ENCODE measurements at places on chromosomes 12 and 14.

DNA sequence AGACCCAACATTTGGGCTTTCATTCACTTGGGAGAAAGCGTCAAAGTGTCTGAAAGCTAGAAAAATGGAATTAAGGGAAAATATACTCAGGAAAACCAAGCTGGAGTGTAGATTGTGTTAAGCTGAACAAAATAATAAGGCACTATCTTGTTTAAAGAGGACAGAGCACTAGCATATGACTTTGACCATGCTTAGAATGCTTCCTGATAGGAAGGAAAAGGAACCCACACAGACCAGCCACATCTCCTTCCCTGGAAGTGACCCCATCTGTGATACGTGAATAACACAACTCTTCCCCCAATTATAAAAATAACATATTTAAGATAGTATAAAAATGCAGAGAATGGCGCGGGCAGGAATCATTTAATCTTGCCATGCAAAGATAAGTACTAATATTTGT, 94.7 kb upstream of the BCL2L14 start:
- DNase-seq, result no peak

DNA sequence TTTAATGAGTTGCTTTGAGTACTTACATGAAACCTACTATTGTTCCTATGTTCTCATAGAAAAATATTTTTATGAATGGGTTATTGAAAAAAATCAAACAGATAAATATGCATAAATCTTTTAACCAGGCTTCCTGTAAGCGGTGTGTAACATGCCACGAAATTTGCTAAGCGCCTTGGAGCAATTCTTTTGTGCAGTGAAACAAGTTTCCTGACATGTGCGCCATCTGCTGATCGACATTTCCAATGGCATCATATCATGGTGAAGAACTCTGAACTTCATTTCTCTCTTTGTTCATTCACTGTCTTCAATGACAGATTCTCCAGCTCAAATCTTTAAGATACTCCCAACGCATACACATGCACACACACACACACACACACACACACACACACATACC, 145.6 kb upstream of the NAV3 start:
- DNase-seq, result no peak

DNA sequence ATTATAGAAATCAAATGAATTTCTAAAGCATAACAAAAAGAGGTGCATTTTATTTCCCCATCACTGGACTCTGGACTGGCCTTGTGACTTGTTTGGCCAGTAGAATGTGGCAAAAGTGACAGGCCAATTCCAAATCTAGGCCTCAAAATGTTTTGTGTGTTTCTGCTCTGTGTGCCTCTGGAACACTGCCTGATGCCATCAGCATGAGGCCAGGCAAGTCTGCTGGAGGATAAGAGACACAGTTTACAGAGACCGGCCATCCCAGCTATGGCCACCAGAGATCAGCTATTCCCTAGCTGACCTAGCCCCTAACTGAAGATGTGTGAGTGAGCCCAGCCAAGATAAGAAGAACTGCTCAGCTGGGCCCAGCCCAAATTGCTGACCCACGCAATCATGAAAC, 32.9 kb downstream of the ASCL1 start:
- no peak for DNase-seq

- no peak for DNase-seq
These were observed 15.3 kb downstream of the TNFRSF1A start for GRCh38 chr12:6326316-6327228.

- no peak for DNase-seq
These were observed 105.3 kb downstream of the KCNH5 start for GRCh38 chr14:62939970-62940369.

DNA sequence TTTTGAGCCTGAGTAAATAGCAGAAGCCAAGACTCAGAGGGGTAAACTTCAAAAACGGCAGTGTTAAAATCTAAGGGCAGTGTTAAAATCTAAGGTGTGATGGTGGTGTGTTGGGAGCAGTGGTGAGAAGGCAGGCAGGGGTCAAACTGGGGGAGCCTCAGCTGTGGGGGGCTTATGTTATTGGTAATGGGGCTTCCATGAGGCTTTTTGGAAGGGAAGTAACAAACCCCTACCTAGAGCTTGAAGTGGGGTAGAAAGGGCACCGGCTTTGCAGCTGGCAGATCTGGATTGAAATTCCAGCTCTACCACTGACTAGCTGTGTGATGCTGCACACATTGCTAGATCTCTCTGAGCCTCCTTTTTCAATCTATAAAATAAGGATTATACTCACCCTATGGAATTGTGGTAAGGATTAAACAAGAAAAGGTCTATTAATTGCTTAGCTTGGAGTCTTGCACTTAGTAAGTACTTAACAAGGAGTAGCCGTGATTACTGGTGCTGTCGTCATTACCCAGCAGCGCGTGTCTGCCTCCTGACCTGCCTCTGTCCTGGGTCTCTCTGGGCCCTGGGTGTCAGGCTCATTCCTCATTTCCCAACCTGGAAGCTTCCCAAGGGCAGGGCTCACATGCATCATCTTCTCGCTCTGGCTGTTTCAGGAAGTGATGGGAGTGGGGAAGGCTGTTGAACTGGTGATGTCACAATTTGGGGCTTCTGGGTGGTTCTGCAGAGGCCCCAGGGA, 18.5 kb upstream of the KRT80 start:
- DNase-seq, result no peak

DNA sequence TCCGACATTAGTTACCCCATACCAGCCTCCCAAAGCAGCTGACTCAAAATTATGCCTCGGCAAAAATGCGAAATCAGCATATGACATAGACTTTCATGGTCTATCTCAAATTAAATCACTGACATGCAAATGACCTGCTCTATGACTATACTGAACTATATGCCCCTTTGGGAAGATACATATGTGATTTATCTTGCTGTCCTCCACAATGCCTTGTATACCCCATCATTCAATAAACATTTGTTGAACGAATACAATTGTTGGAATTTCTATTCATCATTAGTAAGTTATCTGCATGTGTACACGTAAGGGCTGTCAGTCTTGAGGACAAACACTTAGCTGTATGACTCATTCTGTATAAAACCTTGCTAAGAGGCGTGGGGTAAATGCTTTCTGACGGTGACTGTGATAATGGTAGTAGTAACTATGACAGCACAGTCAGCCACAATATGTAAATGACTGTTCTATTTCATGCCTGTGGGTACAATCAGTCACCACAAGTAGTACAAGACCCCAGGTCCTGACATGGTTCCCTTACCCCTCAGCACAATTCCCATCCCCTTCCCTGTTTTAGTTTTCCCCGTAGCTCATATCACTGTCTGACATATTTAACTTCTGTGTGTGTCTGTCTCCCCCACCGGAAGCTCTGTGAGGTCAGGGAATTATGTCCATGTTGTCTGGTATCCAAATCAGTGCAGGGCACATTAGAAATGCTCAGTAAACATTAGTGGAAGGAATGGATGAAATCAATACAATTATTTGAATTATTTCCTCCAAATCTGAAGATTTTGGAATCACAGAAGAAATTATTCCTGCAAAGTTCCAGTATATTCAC, 42.8 kb downstream of the STXBP6 start:
- DNase-seq, result no peak

- DNase-seq, result no peak
These were observed 1.6 kb upstream of the ASB2 start for GRCh38 chr14:93977790-93978581.

DNA sequence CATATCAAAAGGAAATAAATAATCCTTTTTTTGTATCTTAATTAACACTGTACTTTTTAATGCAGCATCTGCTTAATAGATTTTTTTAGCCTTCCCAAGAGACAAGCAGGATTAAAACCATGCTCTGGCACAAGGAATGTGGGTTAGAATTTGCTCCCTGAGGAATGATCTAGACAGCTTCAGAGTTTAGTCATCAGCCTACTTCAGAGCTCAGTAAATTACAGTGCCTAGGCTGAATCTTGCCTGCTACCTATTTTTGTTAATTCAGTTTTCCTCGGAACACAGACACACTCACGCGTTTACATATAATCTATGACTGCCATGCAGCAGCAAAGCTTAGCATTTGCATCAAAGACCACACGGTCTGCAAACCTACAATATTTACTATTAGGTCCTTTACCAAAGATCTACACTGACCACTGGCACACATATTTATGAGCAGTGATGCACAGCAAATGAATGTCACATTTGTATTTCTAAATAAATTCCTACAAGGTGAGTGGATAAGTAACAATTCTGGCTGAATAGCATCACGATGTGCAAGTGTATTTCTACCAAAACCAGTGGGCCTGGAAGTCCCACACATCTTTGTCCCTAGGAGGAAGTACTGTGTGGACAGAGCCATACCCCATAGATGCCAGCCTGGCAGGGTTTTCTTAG, 309.8 kb upstream of the TMEM132C start:
- no peak for DNase-seq

DNA sequence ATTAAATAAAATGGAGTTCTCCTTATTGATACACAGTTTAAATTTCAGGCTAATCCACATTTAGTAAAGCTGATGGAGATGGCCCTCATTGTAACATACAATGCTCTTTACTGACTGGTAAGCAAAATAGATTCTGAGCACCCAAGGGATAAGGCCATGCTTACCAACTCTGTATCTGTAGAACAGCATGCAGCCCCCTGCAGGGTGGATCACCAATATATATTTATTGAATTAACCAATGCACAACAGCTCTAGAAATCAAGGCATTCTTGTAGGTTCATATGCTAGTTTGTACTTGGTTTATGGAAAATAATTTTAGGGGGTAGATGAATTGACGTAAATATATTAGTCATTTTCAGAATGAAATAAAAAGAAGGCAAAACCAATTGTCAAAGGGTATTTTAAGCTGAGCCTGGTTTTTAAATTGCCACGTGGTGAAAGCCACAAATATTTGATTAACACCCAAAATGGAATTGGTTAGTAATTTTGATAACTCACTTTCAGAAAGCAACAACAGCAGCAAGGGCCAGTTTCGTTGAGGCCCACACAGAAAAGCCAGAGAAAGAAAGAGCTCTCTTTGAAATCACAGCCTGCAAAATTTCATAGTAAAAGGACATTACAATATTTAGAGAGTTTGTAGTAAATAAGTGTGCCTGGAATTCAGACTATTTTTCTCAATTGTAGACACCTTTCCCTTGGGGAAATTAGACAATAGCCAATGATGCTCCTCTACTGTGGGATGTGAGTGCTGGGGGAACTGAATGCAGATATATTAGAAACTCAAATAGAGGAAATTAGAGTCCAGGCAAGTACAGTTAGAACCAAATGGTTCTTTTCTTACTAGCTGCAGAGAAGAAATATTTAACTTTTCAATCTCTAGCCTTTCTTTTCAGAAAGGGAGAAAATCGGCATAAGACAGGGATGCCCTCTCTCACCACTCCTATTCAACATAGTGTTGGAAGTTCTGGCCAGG, 216.2 kb upstream of the ABCD2 start:
- no peak for DNase-seq

DNA sequence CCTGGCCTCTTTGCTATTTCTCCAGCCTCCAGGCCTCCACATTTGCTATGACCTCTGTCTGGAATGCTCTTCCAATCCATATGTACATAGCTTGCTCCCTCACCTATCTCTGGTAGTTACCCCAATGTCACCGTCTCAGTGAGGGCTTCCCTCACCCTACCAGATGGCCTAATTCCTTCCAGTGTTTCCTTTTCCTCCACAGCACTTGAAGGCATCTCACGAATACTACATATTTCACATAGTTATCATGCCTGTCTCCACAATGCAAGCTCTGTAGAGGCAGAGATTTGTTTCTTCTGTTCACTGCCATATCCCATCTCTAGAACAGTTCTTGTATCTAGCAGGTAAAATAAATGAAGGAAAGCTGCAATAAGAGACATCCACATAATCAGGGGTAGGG, 21.3 kb upstream of the HSP90B1 start:
- no peak for DNase-seq

- DNase-seq, result no peak
These were observed 59.5 kb downstream of the IFNG-AS1 start for GRCh38 chr12:68048648-68049297.

- DNase-seq, result no peak
These were observed 391.4 kb downstream of the C12orf75 start for GRCh38 chr12:105721891-105722290.

DNA sequence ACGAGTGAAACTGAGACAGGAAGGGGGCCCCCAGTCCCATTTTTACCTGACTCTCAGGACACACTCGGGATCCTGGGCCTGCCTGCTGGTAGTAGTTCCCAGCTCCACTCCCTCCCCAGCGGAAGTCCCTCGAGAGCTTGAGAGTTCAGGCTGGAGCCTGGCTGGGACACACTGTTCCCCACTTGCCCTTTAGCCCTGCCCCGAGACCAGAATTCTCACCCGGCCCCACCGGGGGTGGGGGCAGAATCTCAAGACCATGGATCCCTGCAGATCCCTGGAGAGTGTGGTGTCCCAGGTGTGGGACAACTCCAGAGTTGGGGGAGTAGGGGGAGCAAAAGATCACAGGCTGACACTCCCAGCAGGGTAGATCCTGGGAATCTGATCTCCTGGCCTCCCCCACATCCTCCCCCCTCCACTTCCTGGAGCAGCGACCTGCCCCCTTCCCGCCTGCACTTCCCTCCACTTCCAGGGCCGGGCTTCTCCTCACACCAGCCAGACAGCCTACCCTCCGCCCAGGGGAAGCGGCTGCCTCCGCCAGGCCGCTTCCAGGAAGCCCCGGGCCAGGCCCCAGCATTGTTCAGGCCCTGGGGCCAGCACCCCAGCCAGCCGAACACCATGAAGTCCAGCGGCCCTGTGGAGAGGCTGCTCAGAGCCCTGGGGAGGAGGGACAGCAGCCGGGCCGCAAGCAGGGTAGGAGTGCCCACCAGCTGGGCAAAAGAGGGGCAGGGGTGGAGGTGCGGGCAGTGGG, at the start of gene TNS2:
Gene TNS2, plus strand, starts transcription at position 495 of the 748 bp plus-strand sequence. Its CDS starts 121 bp downstream, at position 616.
- no peak for DNase-seq

DNA sequence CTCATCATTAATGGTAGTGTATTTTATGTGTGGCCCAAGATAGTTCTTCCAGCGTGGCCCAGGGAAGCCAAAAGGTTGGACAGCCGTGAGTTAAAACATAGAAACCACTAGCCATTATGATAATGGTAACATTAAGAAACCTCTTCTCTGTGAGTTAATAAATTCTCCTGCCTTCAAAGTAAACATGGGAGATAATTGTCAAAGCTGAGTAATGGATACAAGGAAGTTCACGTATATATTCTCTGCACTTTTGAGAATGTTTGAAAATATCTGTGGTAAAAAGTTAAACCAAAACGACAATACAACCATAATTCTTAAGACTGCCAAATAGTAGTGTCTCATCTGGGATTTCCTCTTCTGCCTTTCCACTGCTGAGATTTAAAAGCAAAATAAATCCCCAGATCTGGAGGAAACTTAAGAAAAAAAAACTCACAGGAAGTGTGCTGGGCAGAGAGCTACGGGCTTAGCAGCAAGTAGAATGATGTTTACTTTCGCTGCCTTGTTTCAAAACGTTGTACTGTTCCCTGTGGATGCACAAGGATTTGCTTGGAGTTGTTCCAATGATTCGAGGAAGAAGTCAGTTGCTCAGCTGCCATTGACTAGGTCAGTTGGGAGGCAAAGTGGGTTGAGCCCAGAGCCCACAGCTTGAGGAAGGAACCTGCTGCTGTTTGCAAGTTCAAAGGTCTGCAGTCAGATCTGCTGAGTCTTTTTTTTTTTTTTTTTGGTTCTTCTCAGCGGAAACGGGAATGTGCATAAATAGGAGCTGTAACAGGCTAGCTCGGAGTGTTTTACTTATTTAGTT, 1.7 kb downstream of the TPCN1 start:
- DNase-seq, result no peak

Data from activated CD8-positive, alpha-beta memory T cell treated with anti-CD3 and anti-CD28 coated beads for 48 hours (primary cell).